ENCODE measurements at places on chromosomes 7 and 10. TPM values are rescaled to one million over a fixed set of nuclear protein-coding genes. Genes with fewer than 3 reads are reported as not detected.

- H3K27ac ChIP-seq: peak overlapping the region; percentile 28
- peaks cover 16% of the 10 kb centered on the region for H3K4me1 ChIP-seq
- H3K36me3 ChIP-seq: no peaks in the 10 kb centered on the region
- H3K4me3 ChIP-seq: no peak overlapping the region
Measured at GRCh38 chr10:18238870-18239485, 98.8 kb downstream of the CACNB2 start.

DNA sequence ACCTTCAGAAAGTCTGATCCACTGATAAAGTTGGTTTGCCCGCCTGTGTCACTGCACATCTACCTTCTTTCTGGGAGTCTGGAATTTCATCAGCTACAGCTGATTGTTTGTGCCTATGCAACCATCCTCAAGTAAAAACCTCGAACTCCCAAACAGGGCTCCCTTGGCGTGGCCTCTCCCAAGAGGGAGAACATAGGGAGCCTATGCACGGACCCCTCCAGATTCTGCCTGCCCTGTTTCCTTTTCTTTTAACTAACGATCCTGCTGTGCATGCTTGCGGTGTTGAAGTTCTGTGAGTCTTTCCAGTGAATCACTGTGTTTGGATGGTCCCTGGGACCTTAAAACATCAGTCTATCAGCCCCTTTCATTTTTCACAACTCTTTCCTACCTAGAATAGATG lies 226.9 kb upstream of the SEMA3D start:
- H3K27ac ChIP-seq: no peak overlapping the region
- no peaks in the 10 kb centered on the region for H3K36me3 ChIP-seq
- H3K27me3 ChIP-seq: no peaks in the 10 kb centered on the region
- DNase-seq: no peak
- H3K4me1 ChIP-seq: no peaks in the 10 kb centered on the region

DNA sequence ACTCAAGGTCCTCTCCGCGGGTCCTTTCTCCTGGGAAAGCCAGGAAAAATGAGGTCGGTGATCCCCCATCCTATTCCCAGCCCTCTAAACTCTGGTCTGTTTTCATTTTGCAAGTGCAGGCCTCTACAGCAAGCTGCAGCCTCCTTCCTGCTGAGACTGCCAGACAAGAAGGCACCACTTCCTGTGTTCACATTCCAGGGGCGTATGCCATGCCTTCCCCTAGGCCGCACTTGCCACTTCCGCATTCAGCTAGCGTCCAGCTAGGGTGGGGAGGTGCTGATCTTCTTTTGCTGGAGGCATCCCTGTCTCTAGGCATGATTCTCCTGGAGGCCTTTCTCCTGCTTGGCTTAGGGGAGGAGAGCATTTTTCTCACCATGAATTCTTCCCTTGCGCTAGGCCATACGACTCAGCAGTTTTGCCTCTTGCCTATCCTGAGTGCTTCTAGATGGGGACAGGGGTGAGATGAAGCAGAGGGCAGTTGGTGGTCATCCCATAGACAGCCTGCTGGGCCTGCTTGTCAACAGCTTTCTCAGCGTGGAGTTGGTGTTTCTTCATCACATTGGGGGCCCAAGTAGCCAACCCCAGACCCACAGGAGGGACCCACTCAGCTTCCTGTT lies 328.9 kb downstream of the RPS24 start:
- peak overlapping the region; percentile 89 for H3K27ac ChIP-seq
- H3K36me3 ChIP-seq: no peaks in the 10 kb centered on the region
- DNase-seq: no peak
- H3K4me1 ChIP-seq: peaks cover 80% of the 10 kb centered on the region
- H3K4me3 ChIP-seq: no peak overlapping the region

DNA sequence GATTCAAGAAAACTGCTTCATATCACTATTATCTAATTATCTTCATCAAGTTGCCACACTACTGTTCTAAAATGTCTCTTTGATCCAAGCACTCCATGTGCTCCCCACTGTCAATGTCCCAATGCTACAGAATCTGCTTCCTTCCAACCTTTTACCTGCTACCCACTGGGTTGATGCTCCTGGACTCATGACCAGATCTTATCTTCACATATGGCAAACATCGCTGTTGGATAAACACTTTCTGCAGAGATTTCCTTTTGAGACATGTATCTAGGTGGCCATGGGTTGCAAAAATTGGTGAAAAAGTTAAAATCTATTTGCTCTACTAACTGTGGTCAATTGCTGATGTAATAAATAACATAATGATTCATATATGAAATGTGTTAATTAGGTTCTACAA lies 24.5 kb upstream of the SEMA3C start:
- H3K27ac ChIP-seq: no peak overlapping the region
- no peak for DNase-seq
- peaks cover 26% of the 10 kb centered on the region for H3K4me1 ChIP-seq
- H3K27me3 ChIP-seq: no peaks in the 10 kb centered on the region
- no peaks in the 10 kb centered on the region for H3K36me3 ChIP-seq

- H3K27me3 ChIP-seq: no peaks in the 10 kb centered on the region
- no peak for DNase-seq
- H3K4me1 ChIP-seq: peaks cover 28% of the 10 kb centered on the region
- H3K36me3 ChIP-seq: peaks cover 2% of the 10 kb centered on the region
- H3K27ac ChIP-seq: peak overlapping the region; percentile 52
- H3K4me3 ChIP-seq: no peak overlapping the region
Measured at GRCh38 chr7:22137026-22137425, 191.3 kb upstream of the CDCA7L start.

GRCh38 chr10:24822590-24822989 lies 98.9 kb upstream of the ARHGAP21 start:
- no peaks in the 10 kb centered on the region for H3K36me3 ChIP-seq
- no peak overlapping the region for H3K27ac ChIP-seq
- no peaks in the 10 kb centered on the region for H3K27me3 ChIP-seq
- no peak for DNase-seq
- peaks cover 19% of the 10 kb centered on the region for H3K4me1 ChIP-seq

DNA sequence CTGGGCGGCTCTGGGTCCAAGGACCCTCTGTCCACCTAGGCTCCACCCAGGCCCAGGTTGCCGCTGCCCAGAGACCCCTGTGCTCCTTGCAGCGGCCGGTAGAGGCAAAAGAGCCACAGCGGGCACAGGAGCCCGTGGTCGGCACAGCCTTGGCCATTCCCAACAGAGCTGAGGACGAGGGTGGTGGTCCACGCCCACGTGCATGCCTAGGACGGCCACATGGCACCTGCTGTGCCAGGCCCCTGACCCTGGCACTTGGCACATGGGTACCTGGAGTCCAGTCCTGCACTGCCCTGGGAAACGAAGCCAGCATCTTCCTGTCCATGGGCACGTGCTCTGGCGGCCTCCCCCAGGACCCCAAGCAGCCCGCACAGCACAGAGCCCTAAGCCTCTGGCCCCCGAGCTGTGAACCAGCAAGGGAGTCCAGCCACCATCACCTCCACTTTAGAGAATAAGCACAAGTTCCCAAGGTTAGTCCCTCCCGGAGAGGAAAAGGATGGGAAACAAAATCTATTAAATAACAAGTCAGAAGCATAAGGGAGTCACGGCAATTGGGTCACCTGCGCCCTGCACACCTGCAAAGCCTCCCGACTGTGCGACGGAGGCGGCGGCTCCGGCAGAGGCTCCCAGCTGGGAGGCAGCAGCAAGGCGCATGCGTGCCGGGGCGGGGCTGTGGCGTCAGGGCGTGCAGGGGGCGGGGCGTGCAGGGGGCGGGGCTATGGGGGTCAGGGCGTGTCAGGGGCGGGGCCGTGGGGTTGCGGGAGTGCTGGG lies 59.1 kb downstream of the STK32C start:
- H3K4me1 ChIP-seq: peaks cover 3% of the 10 kb centered on the region
- peaks cover 18% of the 10 kb centered on the region for H3K27me3 ChIP-seq
- no peaks in the 10 kb centered on the region for H3K36me3 ChIP-seq
- H3K27ac ChIP-seq: no peak overlapping the region
- H3K4me3 ChIP-seq: peak overlapping the region; percentile 70

DNA sequence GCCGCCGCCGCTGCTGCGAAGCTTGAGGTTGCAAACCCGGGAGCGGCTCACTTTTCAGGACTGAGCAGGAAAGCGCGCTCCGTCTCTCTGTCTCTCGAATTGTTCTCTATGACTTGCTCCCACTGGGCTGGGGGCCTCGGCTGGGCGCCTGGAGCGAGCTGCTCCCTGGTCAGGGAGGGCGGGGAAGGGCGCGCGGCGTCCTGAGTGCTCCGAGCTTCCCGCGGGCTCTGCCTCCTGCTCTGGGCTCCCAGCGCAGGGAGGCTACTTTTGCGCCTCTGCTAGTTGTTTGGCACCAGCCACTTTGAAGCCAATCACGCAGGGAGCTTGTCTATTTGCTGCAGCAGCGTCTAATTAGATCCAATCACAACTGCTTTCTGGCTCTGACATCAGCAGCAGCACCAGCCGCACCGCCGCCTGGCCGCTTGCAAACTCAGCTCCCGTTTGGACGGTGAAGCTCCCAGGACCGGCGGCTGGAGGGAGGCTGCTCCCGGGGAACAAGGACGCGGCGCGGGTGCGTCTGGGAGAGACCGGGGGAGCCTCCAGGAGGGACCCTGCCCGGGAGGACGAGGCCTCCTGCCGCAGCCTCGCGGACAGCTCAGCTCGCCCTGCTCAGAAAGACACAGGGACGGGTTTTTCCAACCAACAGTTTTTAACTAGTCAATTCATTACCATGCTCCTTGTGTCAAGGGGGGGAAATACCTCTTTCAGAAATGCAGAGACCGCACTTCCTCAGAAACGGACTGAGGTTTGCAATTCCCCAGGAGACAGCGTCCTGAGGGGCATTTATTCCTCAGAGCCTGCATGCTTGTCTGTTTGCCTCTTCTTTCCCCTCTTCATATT lies at the start of gene ADARB2:
TSS of gene ADARB2 (minus strand) at position 304 of the 840 bp plus-strand sequence.
- H3K27me3 ChIP-seq: peaks cover 98% of the 10 kb centered on the region
- no peaks in the 10 kb centered on the region for H3K36me3 ChIP-seq
- H3K27ac ChIP-seq: no peak within 1 kb of the TSS
- H3K4me3 ChIP-seq: peak within 1 kb of the TSS; percentile 66
- DNase-seq: no peak

- no peak for DNase-seq
- H3K27ac ChIP-seq: no peak overlapping the region
Measured at GRCh38 chr7:41738806-41739205, 35.9 kb upstream of the INHBA start.

LRRN3 gene
- 9.4 TPM for total RNA-seq

GRCh38 chr7:137386966-137387365 lies 43.4 kb upstream of the PTN start:
- no peaks in the 10 kb centered on the region for H3K36me3 ChIP-seq
- H3K4me1 ChIP-seq: peaks cover 8% of the 10 kb centered on the region
- H3K27ac ChIP-seq: no peak overlapping the region

DNA sequence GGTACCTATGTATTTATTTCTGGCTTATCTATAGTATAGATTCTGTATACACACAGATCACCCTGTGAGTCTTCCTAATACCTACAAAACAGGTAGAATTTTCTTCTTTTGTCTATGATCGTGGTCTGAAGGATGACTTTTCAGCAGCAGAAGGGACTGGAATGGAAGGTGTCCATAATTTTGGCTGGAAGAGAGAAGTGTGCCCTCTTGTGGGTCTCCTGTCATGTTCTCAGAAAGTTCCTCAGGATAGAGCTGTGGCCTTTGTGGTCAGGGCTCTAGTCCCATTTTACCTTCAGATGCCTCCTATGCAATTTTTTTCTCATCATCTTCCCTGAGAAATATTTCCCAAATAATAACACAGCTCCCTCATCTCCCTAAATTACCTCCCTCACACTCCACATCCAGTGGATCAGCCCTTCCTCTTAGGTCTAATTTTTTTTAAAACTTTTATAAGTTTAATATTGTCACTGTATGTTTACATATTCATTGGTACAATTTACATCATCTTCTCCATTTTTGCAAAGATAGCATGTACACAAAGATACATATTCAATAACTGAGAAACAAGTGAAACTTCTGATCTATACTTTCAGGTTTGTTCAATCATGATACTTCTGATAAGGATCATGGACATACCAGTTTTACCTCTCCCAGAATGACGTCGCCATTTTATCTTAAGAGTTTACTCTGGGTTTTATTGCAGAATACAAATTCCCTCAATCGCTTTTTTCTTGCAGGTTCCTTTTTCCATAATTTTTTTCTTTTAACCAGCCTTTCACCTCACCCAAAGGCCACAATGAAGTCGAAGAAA lies 112.7 kb downstream of the REEP3 start:
- no peaks in the 10 kb centered on the region for H3K36me3 ChIP-seq
- no peak overlapping the region for H3K4me3 ChIP-seq
- H3K4me1 ChIP-seq: peaks cover 30% of the 10 kb centered on the region
- no peaks in the 10 kb centered on the region for H3K27me3 ChIP-seq

CUZD1 gene
- total RNA-seq: not detected

DNA sequence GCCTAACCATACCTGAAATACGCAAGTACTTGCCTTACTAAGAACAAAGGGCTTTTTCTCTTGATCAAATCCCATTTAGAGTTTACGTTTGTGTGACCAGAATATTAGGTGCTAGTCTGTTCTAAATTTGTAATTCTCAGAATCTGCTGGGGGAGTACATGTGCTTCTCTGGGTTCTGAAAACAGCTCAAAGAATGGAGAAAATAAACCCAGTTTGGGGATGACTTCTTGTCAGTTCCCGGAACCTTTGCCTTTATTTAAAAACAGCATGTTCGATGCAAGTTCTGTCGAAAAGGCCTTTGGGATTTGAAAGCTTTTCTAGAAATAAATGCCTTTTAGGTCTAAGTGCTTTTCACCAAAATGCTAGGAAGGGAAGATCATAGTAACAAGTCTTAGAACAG lies 147.0 kb downstream of the ARID5B start:
- no peak for DNase-seq
- H3K4me3 ChIP-seq: peak overlapping the region; percentile 67
- H3K36me3 ChIP-seq: peaks cover 20% of the 10 kb centered on the region
- no peaks in the 10 kb centered on the region for H3K27me3 ChIP-seq
- peaks cover 83% of the 10 kb centered on the region for H3K4me1 ChIP-seq
- peak overlapping the region; percentile 93 for H3K27ac ChIP-seq

PCLO gene
- 6.0 TPM for total RNA-seq

GRCh38 chr10:79260811-79261740 lies 86.2 kb upstream of the PPIF start:
- H3K36me3 ChIP-seq: no peaks in the 10 kb centered on the region
- H3K27ac ChIP-seq: peak overlapping the region; percentile 83
- H3K27me3 ChIP-seq: no peaks in the 10 kb centered on the region
- H3K4me3 ChIP-seq: no peak overlapping the region

DNA sequence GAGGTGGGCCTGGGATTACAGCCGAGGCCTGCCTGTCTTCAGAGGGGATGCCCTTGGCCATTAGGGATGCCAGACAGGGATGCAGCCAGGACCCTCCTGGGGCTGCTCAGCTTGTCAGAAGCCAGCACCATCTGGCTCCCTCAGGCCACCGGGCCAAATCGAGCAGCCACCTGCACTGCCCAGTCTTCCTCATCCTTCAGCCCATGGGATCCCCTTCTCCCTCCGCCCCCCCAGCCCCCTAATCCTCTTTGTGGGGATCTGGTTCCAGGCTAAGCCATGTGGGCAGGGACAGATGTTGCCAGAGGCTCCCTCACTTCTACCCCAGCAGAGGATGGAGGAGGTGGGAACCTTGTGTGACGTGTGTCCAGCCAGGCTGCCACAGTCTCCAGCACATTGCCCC lies 137.4 kb upstream of the PPIF start:
- no peak for DNase-seq
- no peaks in the 10 kb centered on the region for H3K27me3 ChIP-seq
- no peak overlapping the region for H3K4me3 ChIP-seq
- peaks cover 14% of the 10 kb centered on the region for H3K36me3 ChIP-seq
- H3K27ac ChIP-seq: no peak overlapping the region
- no peaks in the 10 kb centered on the region for H3K4me1 ChIP-seq
